ENCODE measurements at places on chromosomes 3 and 15.

DNA sequence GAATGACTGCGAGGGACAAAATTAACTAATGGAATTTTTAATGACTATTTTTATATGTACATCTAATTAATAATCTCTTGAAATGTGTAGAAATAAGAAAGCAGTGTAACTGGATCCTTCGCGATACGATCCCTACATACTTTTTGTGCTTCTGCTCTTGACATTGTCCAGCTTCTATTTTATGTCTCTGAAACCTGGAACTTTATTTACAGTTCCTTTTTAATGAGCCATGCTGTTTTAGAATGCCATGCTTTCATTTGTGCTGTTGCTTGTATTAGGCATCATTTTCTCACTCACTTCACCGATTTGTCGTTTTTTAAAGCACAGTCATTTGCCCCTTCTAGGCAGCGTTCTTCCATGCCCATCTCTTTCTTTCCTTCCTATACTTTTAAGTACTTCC, 301.3 kb downstream of the EDEM1 start:
- DNase-seq = no peak

GRCh38 chr3:125512135-125512920, 7.7 kb downstream of the SNX4 start:
- no peak for DNase-seq

DNA sequence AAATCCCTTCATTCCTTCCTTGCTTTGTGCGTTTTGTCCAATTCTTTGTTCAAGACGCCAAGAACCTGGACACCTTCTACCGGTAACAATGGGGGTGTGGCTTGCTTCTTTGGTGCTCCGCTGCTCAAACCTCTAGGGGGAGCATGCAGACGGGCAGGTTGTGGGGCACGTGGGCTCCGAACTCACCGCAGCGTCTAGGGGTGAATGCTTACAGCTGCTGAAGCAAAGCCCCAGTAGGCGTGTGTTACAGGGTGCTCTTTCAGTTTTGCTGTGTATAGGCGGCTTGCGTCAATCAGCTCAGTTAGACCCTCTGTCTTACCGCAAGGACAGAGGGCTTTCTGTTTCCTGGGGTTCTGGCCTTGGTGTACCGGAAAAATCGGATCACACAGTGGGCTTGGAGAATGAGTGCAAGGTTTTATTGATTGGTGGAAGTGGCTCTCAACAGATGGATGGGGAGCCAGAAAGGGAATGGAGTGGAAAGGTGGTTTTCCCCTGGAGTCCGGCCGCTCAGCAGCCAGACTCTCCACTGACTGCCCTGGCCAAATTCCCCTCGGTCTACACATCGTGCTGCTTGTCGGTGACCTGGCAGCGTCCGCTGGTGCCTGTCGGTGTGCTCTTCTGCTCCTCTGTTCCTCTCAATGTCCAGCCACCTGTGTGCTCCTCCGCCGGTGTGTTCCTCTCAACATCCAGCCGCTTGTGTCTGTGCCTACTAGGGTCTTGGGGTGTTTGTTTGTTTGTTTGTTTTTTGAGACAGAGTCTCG, 1.2 kb upstream of the LRRC34 start:
- DNase-seq = no peak

DNA sequence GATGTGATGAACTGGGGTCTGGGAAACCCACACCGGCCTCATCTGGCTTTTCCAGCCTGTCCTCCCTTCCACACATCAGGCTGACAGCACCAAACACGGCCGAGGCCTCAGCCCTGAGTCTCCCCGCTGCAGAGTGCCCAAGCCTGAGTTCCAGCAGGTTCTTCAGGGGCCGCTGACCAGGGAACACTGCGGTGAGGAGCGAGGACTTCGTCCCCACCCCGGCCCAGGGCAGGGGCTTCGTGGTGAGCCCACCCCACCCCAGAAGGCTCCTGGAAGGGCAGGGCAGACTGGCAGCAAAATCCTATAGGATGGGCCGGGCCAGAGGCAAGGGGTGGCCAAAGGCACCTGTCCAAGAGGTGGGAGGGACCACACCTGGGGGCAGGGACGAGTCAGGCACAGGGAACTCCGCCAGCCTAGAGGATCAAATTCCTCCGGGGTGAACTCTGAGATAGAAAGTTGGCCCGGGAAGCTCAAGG, at the start of gene SLC51A:
Gene SLC51A (plus strand): TSS at position 446 of the 476 bp plus-strand sequence. CDS start 179 bp downstream, outside the sequence.
- DNase-seq = no peak

DNA sequence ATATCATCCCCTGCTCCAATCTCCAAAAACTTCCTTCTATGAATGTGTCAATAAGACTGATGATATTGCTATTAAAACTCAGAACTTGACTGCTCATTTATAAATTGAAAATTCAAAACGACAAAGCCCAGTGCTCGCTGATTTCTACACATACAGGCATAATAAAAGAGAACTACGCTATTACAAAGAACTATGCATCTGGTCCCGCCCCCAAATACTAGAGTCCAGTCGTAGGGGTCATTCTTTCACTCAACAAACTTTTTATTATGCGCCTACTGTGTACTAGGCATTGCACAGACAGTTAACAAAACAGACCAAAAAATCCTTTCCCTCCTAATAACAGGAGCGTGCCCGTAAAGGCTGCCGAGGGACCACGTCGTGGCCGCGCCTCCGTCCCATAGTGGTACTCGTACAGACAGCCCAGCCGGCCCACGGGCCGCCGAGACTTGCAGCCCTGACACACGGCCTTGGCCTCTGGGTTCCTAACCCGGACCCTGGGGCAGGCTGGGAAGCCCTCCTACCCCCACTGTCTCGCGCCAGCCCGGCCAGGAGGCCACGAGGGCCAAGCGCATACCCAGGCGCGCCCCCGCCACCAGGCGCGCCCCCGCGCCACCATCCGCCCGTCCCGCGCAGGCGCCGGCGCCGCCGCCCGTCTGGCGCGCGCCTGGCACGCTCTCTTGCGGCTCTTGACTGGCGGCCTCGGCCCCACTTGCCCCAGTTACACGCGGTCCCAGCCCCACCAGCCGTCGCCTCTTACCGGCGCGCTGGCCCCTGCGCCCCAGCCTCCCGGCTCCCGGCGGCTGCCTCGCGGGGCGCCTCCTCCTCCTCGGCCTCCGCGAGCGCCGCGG, 757 bp downstream of the AVEN start:
- peak; percentile 90 for DNase-seq

- DNase-seq = peak; percentile 95
Observed at GRCh38 chr3:179322286-179323196, at the start of gene ZNF639. Gene ZNF639 (plus strand): TSS chr3:179323031. CDS start chr3:179328294, 5,263 bp downstream.

GRCh38 chr3:162998205-162998604, 1501.6 kb downstream of the OTOL1 start:
- DNase-seq = no peak

- DNase-seq = no peak
Observed at GRCh38 chr3:50090984-50091383, 2.3 kb downstream of the RBM5 start.

DNA sequence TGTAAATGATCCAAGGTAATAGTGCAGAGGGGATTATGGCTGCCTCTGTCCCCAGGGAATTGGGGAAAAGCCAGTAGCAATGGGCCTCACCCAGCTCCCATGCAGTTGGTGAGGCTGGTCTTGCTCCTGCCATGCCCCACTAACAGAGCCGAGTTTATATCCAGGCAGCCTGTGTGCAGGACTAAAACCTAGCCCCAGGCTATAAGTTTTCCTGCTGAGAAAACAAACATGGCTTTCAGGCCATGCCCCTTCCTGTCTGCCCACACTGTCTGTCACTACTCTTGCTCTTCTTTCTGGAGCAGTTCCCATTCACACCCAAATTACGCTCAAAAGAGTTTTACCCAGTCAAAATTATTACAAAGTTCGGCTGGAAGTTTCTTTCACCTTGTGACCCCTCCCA, 73.5 kb upstream of the SPATA16 start:
- DNase-seq = no peak

DNA sequence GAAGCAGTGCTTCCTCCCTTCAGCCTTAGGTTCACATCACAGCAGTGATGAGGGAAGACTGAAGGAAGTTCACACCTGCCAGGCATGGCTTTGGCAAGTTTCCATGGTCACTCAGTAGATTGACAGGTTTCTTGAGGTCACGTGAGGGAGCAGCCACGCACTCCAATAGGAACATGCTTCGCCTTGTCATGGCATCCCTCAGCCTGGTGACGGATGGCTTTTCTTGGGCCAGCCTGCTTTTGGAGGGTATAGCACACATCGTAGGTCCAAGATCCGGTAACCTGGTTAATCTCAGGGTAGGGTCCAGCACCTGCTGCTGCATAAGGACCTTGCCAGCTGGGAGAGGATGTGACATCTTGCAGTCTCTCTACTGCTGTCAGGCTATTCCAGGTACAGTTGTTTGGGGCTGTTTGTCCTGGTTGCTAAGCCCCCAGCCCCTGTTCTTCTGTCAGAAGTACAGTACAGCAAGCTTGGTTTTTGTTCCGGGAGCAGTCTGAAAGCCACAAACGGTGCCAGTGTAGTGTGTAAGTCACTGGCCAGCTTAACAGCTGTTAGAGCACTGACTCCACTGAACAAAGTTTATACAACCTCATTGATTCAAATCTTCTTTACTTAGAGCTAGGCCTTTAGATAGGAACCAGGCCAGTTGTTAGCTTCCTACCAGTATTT, 42.3 kb downstream of the PSMD6 start:
- DNase-seq = no peak

DNA sequence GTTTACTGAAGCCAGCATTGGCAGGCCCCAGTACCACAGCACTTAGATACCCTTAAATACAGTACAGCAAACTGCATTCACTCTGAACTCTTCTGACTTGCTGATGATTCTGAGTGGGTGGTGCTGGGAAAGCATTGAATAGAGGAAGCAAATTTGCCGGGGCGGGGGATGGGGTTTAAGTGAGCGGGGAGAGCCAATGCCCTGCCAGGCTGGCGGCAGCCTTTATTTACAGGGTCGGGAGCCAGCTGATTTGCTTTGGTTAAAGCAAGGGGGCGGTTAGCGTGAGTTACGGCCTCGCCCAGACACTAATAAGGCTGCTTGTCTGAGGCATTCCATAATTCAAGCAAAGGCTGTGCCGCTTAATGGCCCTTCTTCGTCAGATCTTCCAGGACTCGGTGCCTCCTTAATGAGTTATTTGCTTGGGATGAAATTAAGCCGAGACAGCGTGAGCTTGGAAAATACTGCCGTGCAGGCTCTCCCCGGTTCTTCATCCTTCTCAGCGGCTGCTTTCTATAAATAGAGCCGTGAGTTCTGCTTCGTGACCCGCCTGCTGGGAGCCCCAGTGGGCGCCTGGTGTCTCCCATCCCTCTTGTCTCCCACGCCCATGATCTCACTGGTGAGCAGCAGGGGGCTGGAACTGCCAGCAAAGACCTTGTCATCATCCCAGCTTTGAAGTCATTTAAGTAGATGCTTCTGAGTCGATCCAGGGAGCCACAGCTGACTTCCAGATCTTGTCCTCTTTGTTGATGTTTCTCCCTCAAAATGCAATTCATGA, 25.8 kb downstream of the SPSB4 start:
- peak; percentile 61 for DNase-seq

- no peak for DNase-seq
Observed at GRCh38 chr15:52221730-52222129, 30.5 kb upstream of the GNB5 start.

- DNase-seq = no peak
Observed at GRCh38 chr3:52440249-52440551, 4.7 kb downstream of the SEMA3G start.

GRCh38 chr3:120795017-120795648, 52.6 kb downstream of the GTF2E1 start:
- DNase-seq = peak; percentile 65

DNA sequence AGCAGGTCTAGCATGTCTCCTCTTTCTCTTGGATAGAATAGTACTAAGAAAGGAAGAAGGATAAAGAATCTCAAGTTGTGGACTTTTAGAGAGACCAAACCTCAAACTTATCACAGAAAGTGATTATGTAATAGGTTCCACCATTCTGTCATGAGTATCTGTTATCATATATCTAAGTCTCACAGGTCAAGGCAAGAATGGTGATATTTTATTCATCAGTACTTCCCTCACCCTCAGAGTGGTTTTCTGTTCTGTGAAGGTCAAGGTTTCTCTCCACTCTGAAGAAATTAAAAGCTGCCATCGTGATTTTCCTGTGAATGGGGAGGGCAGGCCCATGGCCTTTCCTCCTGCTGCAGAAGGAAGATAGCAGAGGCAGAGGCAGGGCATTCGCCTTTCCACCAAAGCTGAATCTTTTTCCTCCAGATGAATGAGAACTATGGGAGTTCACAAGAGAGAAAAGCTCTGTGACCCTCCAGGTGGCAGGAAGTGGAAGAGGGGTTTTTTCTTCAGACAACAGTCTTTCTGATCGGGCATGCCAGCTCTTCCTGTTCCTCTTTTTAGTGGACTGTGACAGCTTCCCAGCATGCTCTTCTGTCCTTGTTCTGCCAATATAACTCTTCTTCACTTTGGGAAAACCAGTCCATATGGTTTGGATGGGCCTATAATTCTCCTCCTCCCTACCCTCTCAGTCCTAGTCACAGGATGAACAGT, 37.1 kb upstream of the CCK start:
- no peak for DNase-seq

DNA sequence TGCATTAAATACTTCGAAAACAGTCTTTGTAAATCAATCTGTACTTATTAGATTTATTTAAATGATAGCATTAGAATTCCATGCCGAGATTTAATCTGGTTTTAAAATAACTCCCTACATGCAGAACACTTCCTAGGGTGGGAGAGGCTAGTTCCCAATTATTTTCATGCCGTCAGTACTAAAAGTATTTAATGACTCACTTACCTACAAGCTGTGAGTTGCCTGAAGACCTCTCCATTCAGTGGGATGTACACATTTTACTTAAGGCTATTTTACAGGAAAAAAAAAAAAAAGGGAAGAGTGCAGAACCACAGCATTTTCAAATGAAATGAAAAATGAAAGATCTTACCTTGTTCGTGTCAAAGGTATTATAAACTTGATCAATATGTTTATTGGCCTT, 469 bp downstream of the GUCA1C start:
- no peak for DNase-seq
